ENCODE measurements at places on chromosomes 11 and 22.

DNA sequence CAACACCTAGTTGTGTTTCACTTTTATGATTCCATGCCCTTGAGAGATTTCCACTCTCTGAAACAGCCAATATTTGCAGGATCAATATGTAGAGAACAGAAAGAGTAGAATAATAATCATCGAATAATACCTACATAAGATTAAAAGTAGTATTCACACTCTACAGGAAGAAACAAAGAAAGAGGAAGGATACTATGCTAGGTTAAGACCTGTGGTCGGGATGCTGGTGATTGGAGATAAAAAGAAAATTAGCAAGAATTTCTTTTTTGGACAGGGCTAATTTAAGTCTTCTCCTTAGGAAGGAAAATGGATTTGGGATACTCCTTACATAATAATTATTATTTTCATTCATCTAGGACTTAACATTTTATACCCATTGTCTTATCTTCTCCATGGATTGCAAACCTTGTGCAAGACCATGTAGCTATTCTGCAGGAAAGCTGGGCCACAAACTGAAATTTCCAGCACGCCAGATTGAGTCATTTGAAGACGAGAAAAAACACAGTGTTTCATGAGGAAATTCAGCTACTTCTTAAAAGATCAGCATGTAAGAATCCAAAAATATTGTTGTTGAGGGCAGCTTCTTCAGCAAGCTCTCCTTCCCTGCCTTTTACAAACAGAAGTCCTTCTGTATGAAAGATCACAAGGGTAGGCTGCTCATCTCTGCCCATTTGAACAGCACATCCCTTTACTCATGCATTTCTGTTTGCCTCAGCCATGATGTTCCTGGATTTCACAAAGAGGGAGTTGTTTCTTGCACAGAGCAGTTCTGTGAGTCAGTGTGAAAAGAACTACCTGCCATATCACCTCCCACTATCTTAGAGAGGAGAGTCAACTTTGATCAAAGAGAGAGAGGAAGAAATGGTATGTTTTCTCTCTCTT, 90.7 kb downstream of the FAM76B start:
- no peak for DNase-seq

DNA sequence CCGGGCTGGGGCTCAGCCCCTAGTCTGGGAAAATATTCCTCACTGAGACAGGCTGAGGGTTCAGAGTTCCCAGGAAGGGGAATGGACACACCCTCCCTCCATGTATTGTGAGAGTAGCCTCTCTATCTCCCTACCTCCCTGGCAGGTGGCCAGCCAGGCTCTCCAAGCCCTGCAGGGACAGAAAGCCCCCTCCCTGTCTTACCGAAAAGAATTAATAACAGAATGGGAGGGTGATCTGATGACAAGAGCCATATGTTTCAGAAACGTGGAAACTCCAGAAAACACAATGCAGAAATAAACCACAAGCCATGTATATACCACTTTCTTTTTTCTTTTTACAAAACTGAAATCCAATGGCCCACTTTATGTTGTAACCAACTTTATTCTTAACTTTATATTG, 140.0 kb downstream of the CHST1 start:
- no peak for DNase-seq

DNA sequence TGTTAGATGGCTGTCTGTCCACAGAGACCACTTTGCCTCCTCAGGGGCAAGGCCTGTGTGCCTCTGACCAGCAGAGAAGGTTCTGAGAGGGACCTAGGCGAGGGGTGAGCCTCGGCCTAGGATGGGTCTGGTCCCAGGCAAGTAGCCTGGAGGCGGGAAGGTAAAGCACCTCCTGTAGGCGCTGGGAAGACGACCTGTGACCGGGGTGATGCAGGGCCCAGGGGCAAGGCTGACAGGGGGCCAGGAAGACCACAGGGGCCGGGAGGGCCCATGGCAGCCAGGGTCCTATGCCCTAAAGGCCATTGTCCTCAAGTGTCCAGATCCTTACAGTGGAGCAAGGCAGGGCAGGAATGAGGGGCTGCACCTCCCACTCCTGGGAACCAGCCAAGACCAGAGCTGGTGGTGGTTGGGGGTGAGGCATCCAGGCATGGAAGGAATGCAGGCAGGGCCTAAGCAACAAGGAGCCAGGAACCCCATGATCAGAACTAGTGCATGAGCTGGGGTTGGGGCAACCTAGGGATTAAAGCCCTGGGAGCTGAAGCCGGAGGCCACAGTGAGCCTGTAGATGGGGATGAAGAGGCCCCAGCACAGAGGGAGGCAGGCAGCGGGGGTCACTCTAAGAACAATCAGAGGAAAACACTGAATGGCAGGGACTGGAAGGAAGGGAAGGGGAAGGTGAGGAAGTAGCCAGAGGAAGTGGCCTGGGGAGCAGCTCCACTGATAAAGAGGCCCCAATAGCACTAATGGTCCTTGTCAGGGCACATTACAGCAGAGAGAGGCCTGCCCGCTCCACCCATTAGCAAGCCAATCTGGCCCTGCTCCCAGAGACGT, 32.9 kb upstream of the KLHL35 start:
- no peak for DNase-seq

- DNase-seq = no peak
Measured at GRCh38 chr11:65492637-65493366, 6.0 kb upstream of the MALAT1 start.

DNA sequence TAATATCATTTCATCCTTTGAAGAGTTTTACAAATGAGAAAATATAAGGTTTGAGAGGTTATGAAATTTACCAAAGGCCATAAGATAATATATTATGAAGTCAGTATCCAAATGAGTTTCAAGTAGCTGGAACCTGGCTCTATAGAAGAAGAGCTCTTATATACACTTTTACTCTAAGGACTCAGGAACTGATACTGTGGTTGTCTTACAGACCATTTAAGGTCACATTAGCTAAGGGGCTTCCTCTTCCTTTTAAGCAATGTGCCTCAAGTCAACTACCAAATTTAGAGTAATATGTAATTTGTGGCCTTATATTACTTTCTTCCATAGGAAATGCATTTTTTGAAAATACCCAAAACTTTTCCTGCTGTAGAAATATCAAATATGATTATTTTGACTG, 369.3 kb downstream of the DLG2 start:
- no peak for DNase-seq

- DNase-seq = peak; percentile 82
Measured at GRCh38 chr22:45268958-45269844, 15.5 kb upstream of the UPK3A start.

- DNase-seq = peak; percentile 54
Measured at GRCh38 chr22:44360668-44361381, 48.1 kb upstream of the SHISAL1 start.

GRCh38 chr11:87384078-87384729, 346.5 kb downstream of the TMEM135 start:
- no peak for DNase-seq

DNA sequence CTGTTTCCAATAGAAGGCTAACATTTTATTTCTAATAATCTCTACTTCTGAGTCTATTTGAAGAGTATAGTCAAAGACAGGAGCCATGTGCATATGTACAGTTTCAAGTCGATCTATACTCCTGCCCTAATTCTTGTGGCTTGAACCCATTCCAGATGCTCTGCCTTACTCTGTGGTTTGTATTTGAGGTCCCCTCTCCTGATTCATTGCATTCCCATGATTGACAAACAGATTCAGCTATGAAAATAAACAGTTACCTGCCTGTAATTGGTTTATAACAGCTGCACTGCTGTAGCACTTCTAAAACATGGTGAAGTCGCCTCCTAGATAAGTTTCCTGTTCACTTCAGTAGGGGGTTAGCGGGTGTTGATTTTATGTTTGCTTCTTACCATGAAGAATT, 138.7 kb downstream of the SOX6 start:
- DNase-seq = no peak

DNA sequence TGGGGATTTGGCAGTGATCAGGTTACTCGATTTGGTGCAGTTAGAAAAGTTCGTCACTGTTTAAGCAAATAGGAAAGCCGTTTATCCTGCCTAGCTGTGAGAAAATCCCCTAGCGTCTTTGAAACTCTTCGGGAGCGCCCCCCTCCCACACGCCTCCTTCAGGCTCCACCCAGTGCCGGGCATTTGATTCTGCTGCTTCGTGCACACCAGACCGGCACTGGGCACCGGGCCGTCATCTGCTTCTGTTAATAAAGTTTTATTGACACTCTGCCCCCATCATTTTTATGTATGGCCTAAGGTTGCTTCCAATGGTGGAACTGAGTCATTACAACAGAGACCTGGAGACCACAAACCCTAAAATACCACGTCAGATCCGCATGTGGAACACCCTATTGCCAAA, 50.9 kb downstream of the IGF2 start:
- DNase-seq = no peak

- DNase-seq = no peak
Measured at GRCh38 chr11:129766898-129767604, 48.6 kb upstream of the TMEM45B start.

DNA sequence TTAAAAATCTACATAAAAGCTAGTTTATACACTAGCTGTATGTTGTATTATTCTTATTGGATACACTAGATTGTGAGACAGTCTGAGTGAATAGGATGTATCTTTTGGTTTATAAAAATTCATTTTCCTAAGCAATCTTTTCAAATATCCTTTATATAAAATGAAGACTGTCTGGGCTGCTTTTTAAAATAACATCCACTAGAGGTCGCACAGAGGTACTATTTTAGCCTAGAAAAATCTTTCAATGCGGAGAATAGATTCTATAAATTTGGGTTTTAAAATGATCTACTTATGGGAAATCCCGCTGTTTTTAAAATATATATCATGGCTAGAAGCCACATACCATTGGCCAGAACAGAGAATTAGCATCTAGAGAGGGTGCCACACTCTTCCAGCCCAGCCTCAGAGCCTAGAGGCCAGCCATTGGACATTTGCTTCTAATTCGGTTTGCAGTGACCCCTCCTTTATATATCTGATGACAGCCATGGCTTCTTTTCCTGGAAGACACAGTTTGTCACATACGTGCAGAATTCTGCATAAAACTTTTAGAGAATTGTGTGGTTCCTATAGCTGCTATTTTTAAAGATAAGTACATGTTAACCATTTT, 7.3 kb downstream of the C11orf97 start:
- DNase-seq = no peak

GRCh38 chr11:103633068-103633788, 403.2 kb upstream of the DDI1 start:
- DNase-seq = peak; percentile 51

DNA sequence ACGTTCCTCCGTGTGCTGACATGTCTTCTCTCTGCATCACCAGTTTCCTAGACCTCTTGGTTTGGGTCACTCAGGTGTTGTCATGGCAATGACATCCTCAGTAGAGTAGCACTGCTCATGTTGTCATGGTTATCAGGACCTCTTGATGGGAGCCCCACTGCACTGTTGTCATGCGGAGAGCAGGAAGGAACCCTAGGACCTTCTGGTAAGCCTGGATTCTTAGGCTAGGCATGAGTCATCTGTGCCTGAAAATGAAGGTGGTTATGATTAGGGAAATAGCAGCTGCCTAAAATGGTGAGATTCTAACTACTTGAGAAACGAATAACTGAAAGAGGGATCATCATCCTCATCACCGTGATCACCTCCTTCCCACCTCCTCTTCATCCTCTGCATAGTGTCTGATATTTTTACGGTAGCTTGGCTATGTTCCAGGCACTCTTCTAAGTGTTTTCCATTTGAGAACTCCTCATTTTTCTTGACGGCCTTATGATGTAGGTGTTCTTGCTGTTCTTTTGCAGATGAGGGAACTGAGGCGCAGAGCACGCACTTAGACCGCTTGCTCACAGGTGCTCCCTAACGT, 858.4 kb downstream of the NTM start:
- no peak for DNase-seq

Data from spinal cord (tissue), 10 donors.